Ovary (tissue), 10 donors: ENCODE measurements at places on chromosomes 5 and 9. TPM values are rescaled to one million over a fixed set of nuclear protein-coding genes. Genes with fewer than 3 reads are reported as not detected.

DNA sequence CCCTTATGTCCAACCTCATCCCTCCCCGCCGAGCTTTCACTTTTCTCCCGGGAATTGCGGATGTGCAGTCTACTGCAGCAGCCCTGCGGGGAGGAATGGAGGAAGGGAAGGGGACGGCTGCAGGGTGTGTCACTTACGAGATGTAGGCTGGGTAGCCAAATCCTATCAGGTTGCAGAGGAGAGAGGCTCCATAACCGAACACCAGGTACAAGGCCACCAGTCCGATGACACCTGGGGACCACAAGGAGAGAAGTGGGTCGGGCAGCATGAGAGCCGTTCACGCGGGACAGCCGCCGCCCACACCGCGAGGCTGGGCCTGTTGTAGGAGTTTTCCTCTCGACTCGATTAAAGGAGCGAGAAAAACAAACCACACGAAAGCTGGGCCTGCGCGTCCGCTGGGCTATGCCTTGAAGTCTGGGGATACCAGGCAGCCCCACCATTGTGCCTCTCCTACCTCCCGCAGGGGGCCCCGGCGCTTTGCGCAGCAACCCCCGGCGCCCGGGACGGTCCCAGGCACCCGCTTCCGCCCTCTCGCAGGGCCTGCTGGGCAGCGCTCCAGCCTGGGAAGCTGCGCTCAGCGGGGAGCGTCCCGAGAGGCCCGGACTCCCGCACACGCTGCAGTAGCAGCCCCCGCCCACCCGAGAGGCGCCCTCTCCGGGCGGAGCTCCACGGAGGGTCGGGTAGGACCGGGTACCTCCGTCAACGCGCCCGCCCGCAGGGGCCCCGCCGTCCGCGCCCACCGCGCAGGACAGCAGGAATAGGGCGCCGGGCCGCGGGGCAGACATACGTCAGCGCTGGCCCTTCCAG lies 798 bp downstream of the REEP5 start:
- no peaks in the 10 kb centered on the region for H3K27me3 ChIP-seq
- peak overlapping the region; percentile 97 for H3K4me3 ChIP-seq
- H3K27ac ChIP-seq: peak overlapping the region; percentile 98
- H3K4me1 ChIP-seq: peaks cover 5% of the 10 kb centered on the region
- DNase-seq: peak; percentile 86
- H3K36me3 ChIP-seq: no peaks in the 10 kb centered on the region

DNA sequence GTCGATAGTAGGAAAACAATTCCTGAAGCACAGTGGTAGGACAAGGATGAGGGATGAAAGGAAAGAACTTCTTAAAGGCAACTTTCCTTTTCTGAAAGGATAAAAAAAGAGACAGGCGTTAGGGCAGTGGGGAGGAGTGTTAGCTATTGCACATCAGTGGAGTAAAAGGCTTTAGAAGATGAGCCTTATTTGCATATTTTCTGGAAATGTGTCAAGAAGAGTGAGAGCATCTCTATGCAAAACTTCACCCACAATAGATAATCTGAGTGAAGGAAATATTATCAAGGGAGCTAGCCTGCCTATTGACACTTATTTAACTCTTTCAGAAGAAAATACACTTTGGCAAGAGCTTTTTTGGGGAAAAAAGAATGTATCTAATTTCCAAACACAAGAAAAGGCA lies 151.6 kb downstream of the MACIR start:
- no peaks in the 10 kb centered on the region for H3K4me1 ChIP-seq
- no peaks in the 10 kb centered on the region for H3K36me3 ChIP-seq
- no peak overlapping the region for H3K27ac ChIP-seq

The SHROOM1 gene
- 8.4 TPM for total RNA-seq

- no peaks in the 10 kb centered on the region for H3K4me1 ChIP-seq
- H3K27me3 ChIP-seq: no peaks in the 10 kb centered on the region
- H3K4me3 ChIP-seq: no peak overlapping the region
- DNase-seq: no peak
- no peak overlapping the region for H3K27ac ChIP-seq
Measured at GRCh38 chr9:126690431-126691051, 76.8 kb downstream of the LMX1B start.

The EIF4E1B gene
- not detected for total RNA-seq
